NCI-H1436 treated with DMSO at 0.1 percent for 48 hours (cell line): ENCODE measurements at places on chromosomes 12 and 14.

GRCh38 chr12:92278378-92278828, 132.8 kb upstream of the BTG1 start:
- DNase-seq: no peak

DNA sequence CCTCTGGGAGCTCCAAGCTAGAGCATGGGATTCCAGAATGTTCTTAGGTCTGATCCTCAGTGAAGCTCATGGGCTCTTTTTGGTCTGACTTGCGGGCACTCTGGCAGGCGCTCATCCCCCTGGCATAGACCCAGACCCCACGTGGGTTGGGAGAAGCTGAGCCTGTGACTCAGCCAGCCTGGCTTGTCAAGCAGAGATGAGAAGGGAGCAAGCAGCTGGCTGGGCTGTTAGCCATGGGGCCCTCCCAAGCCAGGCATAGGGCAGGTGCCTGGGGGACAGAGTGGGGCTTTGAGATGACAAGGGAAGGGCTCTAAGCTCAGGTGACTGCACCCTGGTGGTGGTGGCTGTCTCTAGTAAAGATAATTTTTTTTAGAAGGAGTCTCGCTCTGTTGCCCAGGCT, 80.3 kb upstream of the NOS1 start:
- DNase-seq: no peak

- no peak for DNase-seq
Observed at GRCh38 chr12:100403446-100403845, 46.6 kb downstream of the SLC17A8 start.

DNA sequence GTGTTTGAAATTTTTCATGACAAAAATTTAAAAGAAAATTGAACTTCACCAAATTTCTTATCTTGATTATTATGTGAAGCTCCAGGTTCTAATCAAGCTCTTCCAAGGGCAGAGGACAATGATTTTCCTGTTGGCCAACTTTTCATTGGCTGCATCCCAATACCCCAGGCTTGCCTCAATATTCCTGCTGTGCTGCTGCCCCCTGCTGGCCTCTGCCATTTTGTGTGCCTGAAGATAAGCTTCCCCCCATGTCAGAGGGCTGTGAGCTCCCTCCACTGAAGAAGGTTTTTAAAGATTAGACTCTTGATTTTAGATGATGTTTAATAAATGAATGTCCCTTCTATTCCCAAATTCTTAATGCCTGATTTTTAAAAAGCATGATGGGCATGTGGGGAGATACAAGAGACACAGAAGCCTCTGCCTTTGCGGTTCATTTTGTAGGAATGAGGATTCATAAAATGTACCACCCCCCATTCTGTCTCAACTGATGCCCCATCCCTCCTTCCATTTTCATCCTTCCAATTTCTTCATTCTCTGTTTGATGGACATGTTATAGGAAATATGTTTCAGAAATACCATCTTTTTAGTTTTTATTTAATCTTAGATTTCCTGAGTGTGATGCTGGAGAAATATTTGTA, 76.7 kb upstream of the RGS6 start:
- DNase-seq: no peak

- DNase-seq: no peak
Observed at GRCh38 chr12:123899368-123899767, 73.3 kb downstream of the CCDC92 start.

DNA sequence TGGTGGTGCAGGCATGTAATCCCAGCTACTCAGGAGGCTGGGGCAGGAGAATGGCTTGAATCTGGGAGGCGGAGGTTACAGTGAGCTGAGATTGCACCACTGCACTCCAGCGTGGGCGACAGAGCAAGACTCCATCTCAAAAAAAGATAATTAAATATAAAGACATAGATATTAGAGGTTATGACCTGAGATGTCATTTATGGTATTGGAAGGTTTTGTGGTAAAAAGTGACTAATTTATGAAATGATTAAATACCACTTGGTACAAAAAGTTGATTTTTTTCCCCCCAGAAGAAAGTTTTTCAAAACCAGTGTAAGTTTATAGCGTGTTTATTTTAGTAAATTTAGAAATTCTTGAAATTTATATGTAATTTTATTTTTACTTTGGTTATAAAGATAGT, 4.3 kb downstream of the AEBP2 start:
- DNase-seq: no peak

- no peak for DNase-seq
Observed at GRCh38 chr14:89217891-89218290, 199.1 kb downstream of the FOXN3 start.

DNA sequence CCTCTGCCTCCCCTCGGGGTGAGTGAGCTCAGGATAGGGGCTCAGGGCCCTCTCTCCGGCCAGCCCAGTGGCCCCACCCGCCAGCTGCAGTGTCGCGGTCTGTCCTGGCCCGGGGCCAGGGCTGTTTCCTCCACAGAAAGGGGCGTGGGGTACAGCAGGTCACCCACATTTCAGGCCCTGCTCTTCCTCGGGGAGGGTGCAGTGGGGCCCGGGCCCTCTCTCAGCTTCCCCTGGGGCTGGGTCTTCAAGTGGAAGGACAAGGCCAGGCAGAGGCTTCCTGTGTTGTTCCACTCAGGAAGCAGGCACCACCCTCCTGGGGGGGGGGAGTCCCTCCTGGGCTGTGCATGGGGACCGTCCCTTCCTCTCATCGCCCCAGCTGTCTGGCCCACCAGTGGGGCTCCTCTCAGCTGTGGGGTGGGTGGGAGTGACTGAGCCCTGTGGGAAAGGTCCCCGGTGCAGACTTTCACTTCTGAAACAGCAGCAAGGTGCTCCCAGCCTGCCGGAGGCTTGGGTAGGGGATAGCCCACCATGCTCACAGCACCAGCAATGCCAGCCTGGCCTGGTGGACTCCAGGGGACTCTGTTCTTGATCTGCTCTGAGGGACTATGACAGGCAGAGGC, 3.7 kb downstream of the GPR132 start:
- no peak for DNase-seq

GRCh38 chr12:10365696-10366405, 24.0 kb downstream of the KLRK1 start:
- no peak for DNase-seq

- DNase-seq: no peak
Observed at GRCh38 chr14:45947830-45948229, 694.8 kb upstream of the MIS18BP1 start.
